PC-9 (cell line): ENCODE measurements at places on chromosomes 2 and 18. TPM values are rescaled to one million over a fixed set of nuclear protein-coding genes. Genes with fewer than 3 reads are reported as not detected.

Gene LTBP1
- total RNA-seq = 10.3 and 10.4 TPM in 2 replicates

Gene CTDP1
- 16.0 and 18.6 TPM in 2 replicates for total RNA-seq

Gene GCG
- total RNA-seq = not detected in 2 replicates

Gene DGKD
- 43.1 and 59.5 TPM in 2 replicates for total RNA-seq

Gene SLC19A3
- 4.3 and 4.5 TPM in 2 replicates for total RNA-seq

Gene AP1S3
- 61.3 and 73.3 TPM in 2 replicates for total RNA-seq

Gene BMP10
- not detected in 2 replicates for total RNA-seq

Gene TMEM198
- total RNA-seq = 3.6 and 5.8 TPM in 2 replicates

Gene PSMA8
- total RNA-seq = not detected in 2 replicates

Gene FN1
- 39.4 and 42.5 TPM in 2 replicates for total RNA-seq

Gene LIMS3
- total RNA-seq = 1.4 and 2.3 TPM in 2 replicates

Gene KATNAL2
- total RNA-seq = 9.0 and 9.4 TPM in 2 replicates

- DNase-seq = peak; percentile 74
- peaks cover 32% of the 10 kb centered on the region for H3K4me1 ChIP-seq
- peak overlapping the region; percentile 73 for H3K27ac ChIP-seq
- no peaks in the 10 kb centered on the region for H3K27me3 ChIP-seq
Observed at GRCh38 chr2:142980246-142981068, 103.0 kb downstream of the KYNU start.

DNA sequence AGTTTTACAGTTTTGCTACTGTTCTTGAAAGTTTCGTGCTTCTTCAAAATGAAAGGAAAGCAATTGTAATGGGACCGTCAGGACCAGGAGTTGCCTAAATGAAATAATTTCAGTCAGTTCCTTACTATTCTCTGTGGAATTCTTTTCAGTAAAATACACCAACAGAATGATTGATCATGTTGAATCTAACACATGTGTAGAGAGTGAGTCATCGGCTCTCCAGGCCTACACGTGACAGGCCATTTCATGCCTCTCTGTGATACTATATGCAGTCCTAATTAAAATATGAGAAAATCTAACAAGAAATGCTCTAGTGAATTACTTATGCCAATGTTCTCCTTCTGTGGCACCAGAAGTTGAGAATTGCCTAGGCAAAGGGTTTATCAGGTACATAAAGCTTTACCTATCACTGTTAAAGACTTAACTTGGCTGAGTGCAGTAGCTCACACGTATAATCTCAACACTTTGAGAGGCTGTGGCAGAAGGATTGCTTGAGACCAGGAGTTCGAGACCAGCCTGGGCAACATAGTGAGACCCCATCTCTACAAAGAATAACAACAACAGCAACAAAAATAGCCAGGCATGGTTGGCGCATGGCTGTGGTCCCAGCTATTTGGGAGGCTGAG, 199.4 kb downstream of the LRRTM1 start:
- no peaks in the 10 kb centered on the region for H3K36me3 ChIP-seq
- no peaks in the 10 kb centered on the region for H3K27me3 ChIP-seq
- H3K4me1 ChIP-seq = no peaks in the 10 kb centered on the region

GRCh38 chr2:8567469-8568260, 114.2 kb upstream of the ID2 start:
- H3K27me3 ChIP-seq = peaks cover 98% of the 10 kb centered on the region
- peak; percentile 5 for DNase-seq
- no peak overlapping the region for H3K4me3 ChIP-seq
- H3K27ac ChIP-seq = no peak overlapping the region
- no peaks in the 10 kb centered on the region for H3K4me1 ChIP-seq

GRCh38 chr2:209600341-209601171, 171.1 kb upstream of the UNC80 start:
- no peaks in the 10 kb centered on the region for H3K27me3 ChIP-seq
- H3K4me3 ChIP-seq = no peak overlapping the region
- no peak for DNase-seq

DNA sequence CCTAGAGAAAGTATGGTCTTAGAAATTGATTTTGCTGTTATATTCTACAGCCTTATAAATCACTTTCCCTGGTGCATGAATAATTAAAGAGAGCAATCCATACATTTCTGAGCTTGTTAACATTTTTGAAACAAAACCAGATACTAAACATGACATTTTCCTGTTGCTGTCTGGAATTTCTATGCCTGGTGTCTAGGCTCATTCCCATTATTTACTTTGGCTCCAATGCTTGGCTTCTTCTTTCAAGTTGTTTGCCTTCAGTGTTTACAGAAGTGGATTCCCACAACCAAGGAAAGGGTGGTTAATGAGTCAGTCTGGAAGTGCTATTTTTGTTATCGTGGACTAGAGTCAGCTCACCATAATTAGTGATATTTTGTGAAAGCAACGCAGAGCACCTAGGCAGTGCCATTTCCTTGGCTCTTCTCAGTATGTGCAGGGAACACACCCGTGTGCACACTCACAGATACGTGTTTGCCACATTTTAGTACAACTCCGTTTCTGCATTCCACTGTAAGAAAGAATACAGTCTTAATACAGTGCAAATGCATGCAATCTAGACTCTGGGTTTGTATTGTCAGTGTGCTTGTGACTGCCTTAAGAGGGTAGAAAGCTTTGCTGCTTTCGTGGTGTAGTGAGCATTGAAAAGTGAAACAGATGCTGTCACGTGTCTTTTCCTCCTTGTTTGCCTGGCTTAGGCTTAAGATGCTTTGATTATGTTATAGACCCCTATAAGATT, 185.0 kb upstream of the RASGRP3 start:
- DNase-seq = no peak
- H3K27me3 ChIP-seq = no peaks in the 10 kb centered on the region
- no peaks in the 10 kb centered on the region for H3K36me3 ChIP-seq
- H3K27ac ChIP-seq = no peak overlapping the region
- peaks cover 25% of the 10 kb centered on the region for H3K4me1 ChIP-seq

DNA sequence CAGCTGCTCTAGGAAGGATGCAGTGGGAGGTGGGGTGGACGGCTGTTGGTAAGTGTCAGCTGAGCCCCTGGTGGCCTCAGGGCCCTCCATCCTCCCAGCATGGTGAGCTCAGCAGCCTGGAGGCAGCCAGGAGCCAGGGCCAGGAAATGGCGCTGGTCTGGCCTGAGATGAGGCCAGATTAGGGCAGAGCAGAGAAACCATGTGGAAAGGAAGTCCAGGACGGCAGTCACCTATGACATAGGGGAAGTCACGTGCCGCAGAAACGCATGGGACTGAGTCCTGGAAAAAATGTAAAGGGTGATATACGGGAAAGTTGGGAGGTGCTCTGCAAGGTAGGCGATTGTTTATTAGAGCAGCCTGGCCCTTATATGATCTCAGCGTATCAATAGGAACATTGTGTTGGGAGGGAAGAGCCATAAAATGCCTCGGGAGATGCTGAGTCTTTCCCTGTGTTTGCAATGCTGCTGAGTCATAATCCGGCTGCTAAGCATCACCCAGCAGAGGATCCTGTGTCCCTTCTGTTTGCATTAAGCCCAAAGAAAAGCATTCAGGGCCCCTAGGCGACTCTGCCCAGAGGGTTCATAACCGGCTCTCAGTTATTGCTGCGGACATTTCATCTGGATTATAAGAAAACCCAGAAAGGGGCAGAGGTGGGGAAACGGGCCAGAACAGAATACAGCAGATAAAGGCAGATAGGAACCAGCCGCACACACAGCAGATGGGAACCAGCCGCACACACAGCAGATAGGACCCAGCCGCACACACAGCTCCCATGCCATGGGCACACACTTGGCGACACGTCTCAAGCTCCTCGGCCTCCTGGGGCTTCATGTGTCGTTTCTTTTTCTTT, 30.3 kb upstream of the B3GNT7 start:
- H3K36me3 ChIP-seq = no peaks in the 10 kb centered on the region
- DNase-seq = peak; percentile 95
- no peaks in the 10 kb centered on the region for H3K27me3 ChIP-seq
- peak overlapping the region; percentile 29; the same call in 1 of the 2 replicates for H3K4me3 ChIP-seq
- H3K27ac ChIP-seq = peak overlapping the region; percentile 92
- peaks cover 53% of the 10 kb centered on the region for H3K4me1 ChIP-seq

DNA sequence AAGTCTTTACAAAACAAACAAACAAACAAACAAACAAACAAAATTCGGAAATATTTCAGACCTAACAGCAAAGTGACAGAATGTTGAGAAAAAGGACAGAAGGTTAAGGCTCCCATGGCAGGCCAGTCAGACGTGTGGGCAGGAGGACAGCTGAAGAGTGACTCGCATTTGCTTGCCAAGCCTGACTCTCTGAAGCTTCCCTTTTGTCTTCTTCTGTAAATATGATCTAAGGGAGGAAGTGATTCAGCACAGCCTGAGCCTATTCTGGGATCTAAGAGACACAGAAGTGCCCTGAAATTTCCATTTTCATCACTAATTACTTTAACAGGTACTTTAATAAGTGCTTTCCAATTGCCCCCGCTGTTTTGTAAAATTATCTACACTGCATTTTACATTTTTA, 134.0 kb upstream of the LYPD1 start:
- 0 out of 2 replicates have a peak, but pooled peaks cover 5% of the 10 kb centered on the region for H3K4me1 ChIP-seq
- no peak for DNase-seq
- H3K27me3 ChIP-seq = no peaks in the 10 kb centered on the region
- no peak overlapping the region for H3K4me3 ChIP-seq
- H3K27ac ChIP-seq = no peak overlapping the region

DNA sequence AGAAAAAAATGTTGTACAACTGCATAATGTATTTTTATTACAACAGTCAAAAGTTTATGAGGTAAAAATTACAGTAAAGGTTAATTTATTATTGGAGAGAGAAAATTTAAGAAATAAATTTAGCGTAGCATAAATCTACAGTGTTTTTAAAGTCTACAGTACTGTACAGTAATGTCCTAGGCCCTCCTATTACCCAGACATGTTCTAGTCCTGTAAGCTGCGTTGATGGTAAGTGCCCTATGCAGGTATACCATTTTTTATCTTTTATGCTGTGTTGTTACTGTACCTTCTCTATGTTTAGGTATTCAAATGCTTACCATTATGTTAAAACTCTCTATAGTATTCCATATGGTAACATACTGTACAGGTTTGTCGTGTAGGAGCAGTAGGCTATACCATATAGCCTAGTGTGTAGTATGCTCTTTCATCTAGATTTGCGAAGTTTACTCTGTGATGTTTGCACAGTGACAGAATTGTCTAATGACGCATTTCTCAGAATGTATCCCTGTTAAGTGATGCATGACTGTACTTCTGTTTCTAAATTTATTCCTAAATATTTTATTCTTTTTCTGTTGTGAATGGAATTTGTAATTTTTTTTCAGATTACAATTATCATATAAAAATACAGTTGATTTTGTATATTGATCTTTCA, 24.5 kb downstream of the ABI2 start:
- no peak overlapping the region for H3K4me3 ChIP-seq
- H3K36me3 ChIP-seq = no peaks in the 10 kb centered on the region
- H3K27me3 ChIP-seq = no peaks in the 10 kb centered on the region
- DNase-seq = no peak
- no peaks in the 10 kb centered on the region for H3K4me1 ChIP-seq
- no peak overlapping the region for H3K27ac ChIP-seq

GRCh38 chr2:168138374-168138773, 109.0 kb downstream of the STK39 start:
- H3K4me3 ChIP-seq = no peak overlapping the region
- H3K36me3 ChIP-seq = peaks cover 30% of the 10 kb centered on the region; the same call in 1 of the 2 replicates
- peak overlapping the region; percentile 34; the same call in 1 of the 2 replicates for H3K27ac ChIP-seq
- H3K4me1 ChIP-seq = peaks cover 21% of the 10 kb centered on the region

DNA sequence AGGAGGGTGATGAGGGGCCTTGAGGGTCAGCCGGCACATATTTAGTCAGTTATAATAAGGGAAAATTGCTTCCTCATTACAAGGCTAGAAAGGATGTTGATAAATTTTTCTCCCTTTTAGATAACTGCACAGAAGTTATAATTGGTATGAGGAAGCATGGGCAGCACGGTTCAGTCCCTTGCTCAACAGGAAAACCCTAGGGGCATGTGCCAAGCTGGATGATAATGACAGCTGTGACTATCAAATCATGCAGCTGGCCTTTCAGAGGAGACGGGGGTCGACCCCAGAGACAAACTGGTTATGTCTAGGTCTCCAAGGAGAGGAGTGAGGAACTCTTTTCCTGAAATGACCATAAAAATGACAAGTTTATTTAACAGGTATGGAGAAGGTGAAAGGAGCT, 448.1 kb upstream of the VRK2 start:
- no peaks in the 10 kb centered on the region for H3K36me3 ChIP-seq
- no peaks in the 10 kb centered on the region for H3K27me3 ChIP-seq
- DNase-seq = no peak
- no peak overlapping the region for H3K4me3 ChIP-seq
- no peaks in the 10 kb centered on the region for H3K4me1 ChIP-seq
- no peak overlapping the region for H3K27ac ChIP-seq

GRCh38 chr18:74500372-74500771, 4.2 kb downstream of the CNDP2 start:
- no peaks in the 10 kb centered on the region for H3K27me3 ChIP-seq
- no peak for DNase-seq
- 0 out of 2 replicates have a peak, but pooled peaks cover 14% of the 10 kb centered on the region for H3K36me3 ChIP-seq
- no peak overlapping the region for H3K27ac ChIP-seq

- H3K4me3 ChIP-seq = no peak overlapping the region
- no peaks in the 10 kb centered on the region for H3K4me1 ChIP-seq
- DNase-seq = no peak
- no peak overlapping the region for H3K27ac ChIP-seq
Observed at GRCh38 chr2:190379249-190379964, 28.7 kb upstream of the MFSD6 start.

- H3K36me3 ChIP-seq = no peaks in the 10 kb centered on the region
- no peak overlapping the region for H3K27ac ChIP-seq
- peak; percentile 37 for DNase-seq
- H3K4me1 ChIP-seq = peaks cover 9% of the 10 kb centered on the region; the same call in 1 of the 2 replicates
Observed at GRCh38 chr2:53438100-53438499, 329.5 kb upstream of the CHAC2 start.

GRCh38 chr2:231781798-231782726, 980 bp upstream of the PDE6D start:
- H3K4me3 ChIP-seq = peak overlapping the region; percentile 78
- peak; percentile 15 for DNase-seq
- H3K4me1 ChIP-seq = peaks cover 22% of the 10 kb centered on the region

DNA sequence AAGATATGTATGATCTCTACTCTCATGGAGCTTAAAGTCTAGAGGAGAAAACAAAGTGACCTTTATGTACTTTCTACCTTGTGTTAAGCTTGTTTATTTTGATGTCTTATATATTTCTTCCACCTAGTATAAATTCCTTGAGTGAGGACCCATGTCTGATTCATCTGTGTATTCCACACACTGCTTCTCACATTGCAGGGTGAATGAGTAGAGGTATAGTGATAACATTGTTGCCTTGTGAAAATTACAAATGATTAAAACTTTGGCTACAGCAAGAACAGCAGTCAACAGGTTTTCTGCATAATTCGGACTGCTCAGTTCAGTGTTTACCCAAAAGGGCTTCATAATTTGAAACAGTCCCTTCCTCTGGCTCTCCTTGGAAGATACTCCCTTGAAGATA, 36.3 kb downstream of the AOX1 start:
- no peaks in the 10 kb centered on the region for H3K27me3 ChIP-seq
- H3K36me3 ChIP-seq = no peaks in the 10 kb centered on the region
- H3K4me3 ChIP-seq = no peak overlapping the region
- H3K27ac ChIP-seq = no peak overlapping the region
- DNase-seq = no peak

GRCh38 chr2:86383844-86384243, 46.4 kb upstream of the REEP1 start:
- no peaks in the 10 kb centered on the region for H3K27me3 ChIP-seq
- H3K4me1 ChIP-seq = no peaks in the 10 kb centered on the region
- H3K27ac ChIP-seq = no peak overlapping the region
- no peaks in the 10 kb centered on the region for H3K36me3 ChIP-seq
- H3K4me3 ChIP-seq = no peak overlapping the region
